AG10803 (cell line): ENCODE measurements at places on chromosomes 1 and 21.
A peak's percentile ranks its signal among the peaks of the same experiment; 100 is the strongest.

GRCh38 chr1:179976970-179977651 is 22.5 kb downstream of the CEP350 start:
- DNase-seq: no peak

- DNase-seq: no peak
These were observed 33.0 kb downstream of the UBE4B start for GRCh38 chr1:10065760-10066159.

DNA sequence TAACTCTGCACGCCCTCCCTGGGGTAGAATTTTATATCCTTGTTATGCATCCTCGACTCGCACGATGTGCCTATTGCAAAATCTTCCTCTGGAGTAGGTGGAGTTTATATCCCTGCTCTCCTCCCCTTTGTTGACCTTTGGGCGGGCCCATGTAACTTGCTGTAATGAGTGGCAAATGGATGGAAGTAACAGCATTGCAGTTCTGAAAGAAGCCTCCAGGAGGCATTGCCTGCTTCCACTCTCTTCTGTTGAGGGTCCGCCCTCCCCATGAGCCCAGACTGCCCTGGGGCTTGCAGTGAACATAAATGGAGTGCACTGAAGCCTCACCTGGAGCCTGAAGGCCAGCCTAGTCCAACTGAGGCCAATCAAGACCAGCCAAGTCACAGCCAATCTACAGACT is 62.2 kb upstream of the GRIK3 start:
- DNase-seq: no peak

DNA sequence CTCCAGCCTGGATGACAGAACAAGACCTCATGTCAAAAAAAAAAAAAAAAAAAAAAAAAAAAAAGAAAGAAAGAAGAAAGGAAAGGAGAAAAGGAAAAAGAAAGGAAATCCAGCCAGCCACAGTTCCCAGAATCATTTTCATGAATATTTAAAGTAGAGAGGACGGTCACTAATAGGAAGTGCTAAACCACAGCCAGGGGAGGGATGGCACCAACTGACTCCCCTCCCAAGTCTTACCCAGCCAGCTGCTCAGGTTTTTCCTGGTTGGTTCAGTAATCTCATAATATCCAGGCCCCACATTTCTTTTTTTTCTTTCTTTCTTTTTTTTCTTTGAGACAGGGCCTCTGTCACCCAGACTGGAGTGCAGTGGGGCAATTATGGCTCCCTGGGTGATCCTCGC is 63.9 kb upstream of the AK4 start:
- no peak for DNase-seq

- peak; percentile 74 for DNase-seq
These were observed 10.6 kb downstream of the FCMR start for GRCh38 chr1:206911064-206911663.

DNA sequence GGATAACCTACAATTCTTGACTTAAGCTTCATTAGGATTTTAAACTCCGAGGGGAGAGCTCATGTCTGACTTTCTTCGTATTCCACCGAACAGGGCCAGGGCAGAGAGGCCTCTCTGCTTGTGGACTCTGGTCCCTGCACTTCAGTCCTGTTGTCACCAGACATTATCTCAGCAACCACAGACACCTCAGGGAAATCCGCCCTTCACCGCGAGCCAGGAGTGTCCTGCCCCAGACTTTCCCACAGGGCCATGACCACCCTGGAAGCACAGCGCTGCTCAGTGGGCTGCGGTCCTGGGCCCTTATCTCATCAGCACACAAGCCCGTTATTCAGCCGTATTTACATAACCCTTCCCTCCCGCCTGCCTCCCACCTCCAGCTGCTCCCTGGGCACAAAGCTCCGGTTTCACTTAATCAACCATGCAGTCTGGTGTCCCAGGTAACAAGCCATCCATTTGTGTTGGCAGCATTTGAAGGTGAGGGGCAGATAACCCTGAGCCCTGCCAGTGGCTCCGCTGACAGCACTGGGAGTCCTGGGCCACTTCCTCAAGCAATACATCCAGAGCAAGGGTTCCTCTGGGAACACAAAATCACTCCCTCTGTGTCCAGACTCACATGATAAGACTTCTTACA is 122.8 kb upstream of the RAB4A start:
- no peak for DNase-seq

GRCh38 chr1:201999625-202000238 is 10.7 kb upstream of the ELF3 start:
- DNase-seq: peak; percentile 42

DNA sequence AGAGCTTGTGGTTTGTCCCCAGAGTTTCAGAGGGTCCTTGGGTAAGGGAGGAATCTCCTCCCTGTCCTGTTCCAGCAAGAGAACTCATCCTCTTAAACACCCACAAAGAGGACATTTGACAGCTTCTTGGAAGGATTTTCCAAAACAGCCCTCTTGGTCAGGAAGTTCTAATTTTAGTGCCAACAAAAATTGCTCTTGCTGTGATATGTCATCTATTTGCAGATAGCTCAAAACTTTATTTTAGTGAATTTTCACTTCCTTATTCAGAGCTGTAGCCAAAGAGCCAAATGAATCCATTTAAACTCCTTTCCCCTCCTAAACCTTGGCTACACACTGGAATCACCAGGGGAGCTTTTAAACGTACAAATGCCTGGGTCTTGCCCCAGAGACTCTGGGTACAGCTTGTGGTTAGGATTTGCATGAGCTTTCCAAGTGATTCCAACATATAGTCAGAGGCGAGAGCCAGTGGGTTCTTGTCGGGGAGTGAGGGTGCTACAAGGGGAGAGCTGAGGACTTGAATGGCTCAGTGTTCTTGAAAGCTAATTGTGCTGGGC is 11.8 kb upstream of the RASSF5 start:
- peak; percentile 27 for DNase-seq

DNA sequence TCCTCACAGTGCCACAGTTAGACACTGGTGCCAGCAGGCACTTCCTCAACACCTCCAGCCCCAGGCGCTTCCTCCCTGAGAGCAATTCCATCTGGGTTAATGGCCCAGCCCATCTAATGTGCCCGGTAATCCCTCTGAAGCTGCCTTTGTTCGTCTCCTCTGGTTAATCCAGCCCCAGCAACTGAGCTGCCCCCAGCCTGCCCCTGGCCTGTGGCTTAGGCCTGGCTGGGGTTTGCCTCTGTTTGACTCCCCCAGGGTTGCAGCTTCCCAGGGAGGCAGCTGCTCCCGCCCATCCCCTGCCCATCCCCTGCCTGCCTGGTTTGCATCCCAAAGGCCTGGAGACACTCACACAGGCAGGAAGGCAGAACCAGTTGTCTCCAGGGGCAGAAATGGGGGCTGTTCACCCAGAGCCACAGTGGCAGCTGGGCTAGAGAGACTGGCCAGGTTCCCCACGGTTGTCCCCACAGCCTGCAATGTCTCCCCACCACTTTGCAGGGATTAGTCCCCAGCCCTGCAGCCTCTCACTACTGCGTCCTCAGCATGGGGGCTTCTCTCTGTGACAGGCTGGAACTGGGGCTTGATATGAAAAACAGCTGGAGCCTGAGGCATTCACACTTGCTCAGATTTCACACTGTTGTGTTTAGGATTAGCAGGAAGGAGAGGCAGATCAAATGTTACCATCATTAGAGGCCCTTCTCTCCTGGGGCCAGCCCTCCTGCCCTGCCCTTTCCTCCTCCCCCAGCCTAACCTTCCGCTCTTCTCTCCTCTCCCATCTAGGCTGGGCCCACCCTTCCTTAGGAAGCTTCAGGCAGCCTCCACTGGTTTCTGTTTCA is 120.2 kb downstream of the TLR5 start:
- no peak for DNase-seq

DNA sequence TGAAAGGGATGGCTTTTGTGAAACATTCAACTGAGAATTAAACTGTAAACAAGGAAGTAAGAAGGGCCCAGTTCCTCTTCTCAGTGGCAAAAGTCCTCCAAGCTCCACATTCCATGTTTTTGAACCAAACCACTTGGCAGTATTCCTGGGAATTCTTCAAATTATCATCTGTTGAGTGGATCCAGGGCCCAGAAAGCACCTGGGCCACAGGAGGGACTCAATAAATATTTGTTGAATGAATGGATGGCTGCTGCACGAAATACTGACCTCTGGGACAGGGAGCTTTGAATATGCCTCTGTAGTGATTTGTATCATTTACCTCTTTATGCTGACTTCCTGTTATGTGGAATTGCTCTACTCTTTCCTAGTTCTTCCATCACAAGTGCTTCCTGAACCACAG is 4.7 kb downstream of the SLC35F3 start:
- peak; percentile 20 for DNase-seq

- no peak for DNase-seq
These were observed 11.8 kb downstream of the SIM2 start for GRCh38 chr21:36710729-36711048.

GRCh38 chr1:111422546-111423391 is 4.8 kb downstream of the OVGP1 start:
- DNase-seq: peak; percentile 5

DNA sequence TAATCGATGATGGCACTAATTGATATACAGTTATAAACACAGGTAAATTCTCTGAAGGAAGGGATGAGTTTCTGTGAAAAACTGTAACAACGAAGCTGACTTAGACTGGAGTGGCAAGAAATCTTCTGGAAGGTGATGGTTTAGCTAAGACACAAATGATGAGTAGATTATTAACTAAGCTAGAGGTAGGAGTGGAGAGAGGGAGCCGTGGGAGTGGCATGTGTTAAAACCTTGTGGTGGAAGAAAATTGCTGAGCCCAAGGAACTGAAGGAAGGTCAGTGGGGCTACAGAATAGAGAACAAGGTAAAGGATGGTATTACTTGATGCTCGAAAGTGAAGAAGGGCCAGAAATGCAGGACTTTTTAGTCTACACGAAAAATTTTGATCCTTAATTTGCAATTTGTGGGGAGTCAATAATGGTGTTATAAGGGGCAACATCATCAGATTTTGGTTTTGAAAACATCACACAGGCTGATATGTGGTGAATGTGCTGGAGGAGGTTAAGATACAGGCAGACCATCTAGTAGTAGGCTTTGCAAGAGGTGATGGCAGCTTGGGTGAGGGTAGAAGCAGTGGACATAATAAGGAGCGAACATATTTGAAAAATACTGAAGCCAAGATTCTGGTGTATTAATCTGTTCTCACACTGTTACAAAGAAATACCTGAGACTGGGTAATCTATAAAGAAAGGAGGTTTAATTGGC is 93.8 kb downstream of the S1PR1 start:
- DNase-seq: no peak

DNA sequence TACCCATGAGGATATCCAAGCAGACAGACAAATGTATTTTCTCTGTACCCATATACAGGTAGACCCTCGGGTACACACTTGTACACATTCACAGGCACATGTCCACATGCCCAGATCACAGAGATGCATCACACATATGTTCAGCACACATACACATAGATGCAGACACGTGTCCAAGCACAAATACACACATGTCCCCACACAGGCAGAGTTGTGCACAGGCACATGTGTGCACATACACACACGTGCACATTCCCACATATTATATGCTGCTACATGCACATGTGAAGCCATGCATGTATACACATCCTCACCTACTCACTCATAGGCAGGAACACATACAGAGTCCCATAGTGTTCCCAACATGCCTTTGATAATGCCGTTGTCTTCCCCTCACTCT is 219.5 kb downstream of the GRIK3 start:
- DNase-seq: no peak

GRCh38 chr21:42683371-42684108 is 30.1 kb downstream of the PDE9A start:
- DNase-seq: no peak

DNA sequence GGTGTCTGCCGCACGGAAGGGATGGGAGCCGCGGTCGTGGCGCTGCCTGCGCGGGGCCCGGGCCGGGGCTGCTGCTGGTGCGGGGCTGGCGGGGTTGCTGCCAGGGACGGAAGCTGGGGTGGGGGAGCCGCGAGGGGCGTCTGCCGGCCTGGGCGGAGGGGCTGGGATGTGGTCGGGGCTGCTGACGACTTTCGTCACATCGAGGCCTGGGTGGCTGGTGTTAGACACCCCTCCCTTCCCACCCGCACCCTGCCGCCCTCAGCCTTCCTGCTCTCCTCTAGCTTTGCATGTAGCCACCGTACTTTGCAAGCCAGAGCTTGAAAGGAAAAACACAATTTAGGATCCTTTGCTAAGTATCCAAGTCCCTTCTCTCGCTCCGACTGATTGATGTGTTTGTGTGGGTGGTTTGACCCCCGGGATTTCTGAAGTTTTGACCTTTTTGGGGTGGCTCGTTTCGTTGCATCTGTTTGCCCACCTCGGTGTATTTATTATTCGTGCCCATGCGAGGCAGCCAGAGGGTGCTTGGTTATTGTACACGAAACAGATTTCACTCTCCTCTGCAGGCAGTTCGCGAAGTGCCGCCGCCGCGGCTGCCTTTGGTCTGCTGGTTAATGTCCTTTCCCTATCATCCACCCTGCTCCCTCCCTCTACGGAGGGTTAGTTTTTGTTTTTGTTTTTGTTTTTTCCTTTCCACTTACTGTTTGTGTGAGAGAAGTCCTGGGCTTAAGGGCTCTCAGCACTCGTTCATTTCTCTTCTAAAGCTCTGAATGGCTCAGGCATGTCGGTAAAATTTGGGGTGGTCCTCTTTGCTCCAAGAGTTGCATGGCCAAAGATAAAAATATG is 868 bp downstream of the C1orf21 start:
- DNase-seq: no peak

- DNase-seq: no peak
These were observed 22.3 kb downstream of the IL6R start for GRCh38 chr1:154427173-154428139.

- peak; percentile 53 for DNase-seq
These were observed 15.7 kb downstream of the MATN1 start for GRCh38 chr1:30707412-30708360.

DNA sequence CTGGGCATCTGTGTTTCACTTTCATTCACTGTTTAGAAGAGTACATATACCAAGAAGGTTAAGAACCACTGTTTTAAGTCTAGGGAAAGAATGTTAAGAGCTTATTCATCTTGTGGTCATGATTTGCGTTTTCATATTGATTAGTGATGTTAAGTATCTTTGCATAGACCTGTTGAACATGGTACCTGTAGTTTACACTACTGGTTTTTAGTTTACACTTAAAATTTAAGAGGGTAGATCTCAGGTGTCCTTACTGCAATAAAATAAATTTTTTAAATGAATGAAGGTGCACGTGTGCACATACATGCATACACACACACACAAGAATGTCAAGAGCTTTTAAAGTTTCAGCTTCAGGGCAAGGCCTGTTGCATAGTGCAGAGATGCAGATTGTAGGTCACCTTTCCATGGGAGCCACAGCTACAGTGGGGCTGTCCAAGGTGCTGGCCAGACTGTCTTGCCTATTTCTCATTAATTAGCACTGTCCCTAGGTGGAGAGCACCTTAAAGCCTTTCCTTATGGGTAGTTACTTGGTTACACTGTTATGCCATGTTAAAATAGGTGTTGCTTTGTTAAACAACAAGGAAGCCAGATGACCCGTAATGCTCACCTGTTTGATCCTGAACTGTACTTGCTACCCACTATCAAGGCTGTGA is 543.0 kb upstream of the DAB1 start:
- no peak for DNase-seq

DNA sequence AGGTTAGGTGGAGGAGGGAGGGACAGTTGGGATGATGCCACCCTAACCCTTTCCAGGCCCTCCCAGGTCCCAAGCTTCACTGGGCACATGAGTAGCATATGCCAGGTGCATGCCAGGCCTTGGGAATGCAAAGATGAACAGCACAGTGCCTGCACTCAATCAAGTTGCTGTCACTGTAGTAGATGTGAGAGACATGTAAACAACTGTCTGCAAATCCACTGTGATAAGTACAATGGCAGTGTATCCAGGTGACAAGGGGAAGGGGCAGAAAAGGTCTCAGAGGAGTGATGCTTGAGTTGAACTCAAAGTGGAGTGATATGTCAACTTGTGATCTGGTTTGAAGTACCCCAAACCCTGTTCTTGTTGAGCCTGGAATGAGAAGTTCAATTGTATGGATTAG is 49.5 kb upstream of the LRRN2 start:
- no peak for DNase-seq

GRCh38 chr1:155669233-155670162 is 19.1 kb downstream of the YY1AP1 start:
- DNase-seq: no peak
